ENCODE measurements at places on chromosomes 2 and 18.

DNA sequence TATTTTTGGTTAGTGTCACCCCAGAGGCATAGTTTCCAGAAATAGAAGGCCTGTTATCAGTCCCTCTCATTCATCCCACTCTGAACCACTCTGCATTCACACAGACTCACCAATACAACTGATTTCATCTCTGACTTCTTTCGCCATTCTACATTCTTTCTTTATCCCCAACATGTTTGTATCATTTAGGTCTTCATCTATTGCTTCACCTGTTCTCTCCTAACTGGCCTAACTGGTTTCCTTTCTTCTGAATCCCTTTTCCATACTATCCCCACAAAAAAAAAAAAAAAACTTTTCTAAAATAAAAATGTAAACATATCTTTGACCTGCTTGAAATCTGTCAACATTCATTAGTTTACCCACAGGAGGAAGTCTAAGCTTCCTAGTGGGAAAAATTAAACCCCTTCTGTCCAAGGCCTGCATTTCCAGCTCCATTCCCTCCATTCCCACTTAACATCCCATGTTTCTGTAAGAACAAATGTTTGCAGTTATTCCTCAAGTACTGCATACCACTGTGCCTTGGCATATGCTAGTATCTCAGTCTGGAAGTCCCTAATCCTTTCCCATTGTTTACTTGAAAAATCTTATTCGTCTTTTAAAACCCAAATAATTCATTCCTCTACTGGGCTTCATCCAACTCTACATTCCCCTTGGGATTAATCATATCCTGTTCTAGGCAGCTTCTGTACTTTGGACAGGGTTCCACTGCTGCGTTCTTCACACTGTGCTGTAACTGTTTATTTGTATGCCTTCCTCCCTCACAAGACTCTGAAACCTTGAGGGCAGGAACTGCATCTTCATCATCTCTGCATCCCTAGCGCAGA lies 68.5 kb downstream of the FIGN start:
- no peak for DNase-seq

- DNase-seq = no peak
Observed at GRCh38 chr2:105937498-105938097, 192.9 kb downstream of the NCK2 start.

- DNase-seq = no peak
Observed at GRCh38 chr2:80080957-80081356, 223.6 kb downstream of the LRRTM1 start.

- no peak for DNase-seq
Observed at GRCh38 chr2:171627412-171627811, 59.9 kb upstream of the DYNC1I2 start.

DNA sequence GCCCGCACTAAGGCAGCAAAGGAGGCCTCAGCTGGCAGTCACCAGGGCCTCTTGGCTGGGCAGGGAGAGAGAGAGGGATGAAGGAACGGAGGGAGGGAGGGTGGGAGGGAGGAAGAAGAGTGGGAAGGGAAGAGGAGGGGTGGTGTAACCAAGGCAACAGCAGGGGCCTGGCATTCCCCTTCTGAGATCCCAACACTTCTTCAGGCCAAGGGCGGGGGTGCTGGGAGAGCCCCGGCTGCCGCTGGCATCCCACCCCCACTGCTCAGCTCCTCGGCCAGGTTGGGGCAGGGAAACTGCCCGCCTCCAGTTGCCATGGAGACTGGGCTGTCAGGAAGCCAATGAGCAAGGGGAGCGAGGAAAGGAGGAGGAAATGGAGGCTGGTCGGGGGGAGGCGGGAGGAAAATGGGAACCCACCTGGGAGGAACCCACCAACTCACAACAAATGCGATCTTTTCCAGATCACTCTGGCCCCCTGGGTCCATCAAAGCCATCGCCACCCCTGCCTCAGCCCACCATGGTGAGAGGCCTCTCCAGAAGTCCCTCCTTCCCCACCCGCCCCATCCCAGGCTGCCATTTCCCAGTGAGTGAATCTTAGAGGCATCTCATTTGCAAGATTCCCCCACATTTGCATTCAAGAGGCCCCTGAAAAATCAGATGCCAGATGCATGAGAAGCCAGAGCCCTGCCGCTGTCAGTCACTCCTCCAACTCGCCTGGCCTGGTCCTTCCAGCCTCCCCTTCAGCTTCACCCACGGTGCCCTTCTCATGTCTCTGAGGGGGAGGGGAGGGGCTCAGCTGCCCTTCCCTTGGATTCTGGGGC lies 12.4 kb downstream of the SH2D6 start:
- DNase-seq = peak; percentile 74

DNA sequence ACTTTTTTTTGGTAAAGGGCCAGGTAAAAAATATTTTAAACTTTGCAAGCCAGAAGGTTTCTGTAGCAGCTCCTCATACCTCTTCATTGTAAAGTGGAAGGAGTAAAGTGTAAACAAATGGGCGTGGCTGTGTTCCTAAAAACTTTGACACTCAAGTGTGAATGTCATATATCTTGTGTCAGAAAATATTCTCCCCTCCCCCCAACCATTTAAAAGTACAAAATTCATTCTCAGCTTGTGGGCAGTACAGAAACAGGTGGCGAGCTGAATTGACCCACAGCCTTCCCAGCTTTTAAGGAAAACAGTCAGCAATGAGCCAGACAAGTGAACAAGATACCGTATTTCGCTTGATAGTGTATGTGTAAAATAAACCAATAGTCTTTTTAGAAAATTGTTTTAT lies 4.0 kb downstream of the YPEL5 start:
- no peak for DNase-seq

DNA sequence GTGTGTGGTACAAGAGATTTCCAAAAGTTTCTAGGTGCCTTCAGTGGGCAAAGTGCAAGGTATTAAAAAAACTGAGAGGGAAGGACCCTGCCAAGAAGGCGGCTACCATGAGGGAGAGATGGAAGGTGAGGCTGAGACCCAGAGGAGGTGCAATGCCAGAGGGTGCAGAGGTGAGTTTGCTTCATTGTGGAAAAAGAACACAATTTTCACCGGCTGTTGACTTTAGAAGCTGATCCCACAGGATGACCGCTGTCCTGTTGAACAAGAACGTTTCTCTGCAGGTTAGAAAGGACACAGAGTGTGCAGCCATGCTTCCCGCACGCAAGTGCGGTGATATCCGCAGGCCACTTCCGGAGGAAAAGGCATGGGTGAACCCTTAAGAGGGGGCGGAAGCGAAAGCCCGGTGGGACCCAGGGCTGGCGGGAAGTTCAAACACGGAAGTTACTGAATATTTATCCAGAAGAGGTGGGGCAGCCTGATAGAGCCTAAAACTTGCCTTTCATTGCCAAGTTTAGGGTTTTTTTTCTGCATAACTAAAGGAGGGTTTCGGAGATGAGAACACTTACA lies 16.6 kb downstream of the SP110 start:
- DNase-seq = no peak

- DNase-seq = no peak
Observed at GRCh38 chr2:71989671-71990070, 158.0 kb downstream of the CYP26B1 start.

DNA sequence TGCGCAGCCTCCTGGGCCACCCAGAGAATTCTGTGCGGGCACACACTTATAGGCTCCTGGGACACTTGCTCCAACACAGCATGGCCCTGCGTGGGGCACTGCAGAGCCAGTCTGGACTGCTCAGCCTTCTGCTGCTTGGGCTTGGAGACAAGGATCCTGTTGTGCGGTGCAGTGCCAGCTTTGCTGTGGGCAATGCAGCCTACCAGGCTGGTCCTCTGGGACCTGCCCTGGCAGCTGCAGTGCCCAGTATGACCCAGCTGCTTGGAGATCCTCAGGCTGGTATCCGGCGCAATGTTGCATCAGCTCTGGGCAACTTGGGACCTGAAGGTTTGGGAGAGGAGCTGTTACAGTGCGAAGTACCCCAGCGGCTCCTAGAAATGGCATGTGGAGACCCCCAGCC lies 11.8 kb upstream of the TTLL4 start:
- no peak for DNase-seq

GRCh38 chr2:233416706-233417105 lies 62.4 kb downstream of the DGKD start:
- no peak for DNase-seq

DNA sequence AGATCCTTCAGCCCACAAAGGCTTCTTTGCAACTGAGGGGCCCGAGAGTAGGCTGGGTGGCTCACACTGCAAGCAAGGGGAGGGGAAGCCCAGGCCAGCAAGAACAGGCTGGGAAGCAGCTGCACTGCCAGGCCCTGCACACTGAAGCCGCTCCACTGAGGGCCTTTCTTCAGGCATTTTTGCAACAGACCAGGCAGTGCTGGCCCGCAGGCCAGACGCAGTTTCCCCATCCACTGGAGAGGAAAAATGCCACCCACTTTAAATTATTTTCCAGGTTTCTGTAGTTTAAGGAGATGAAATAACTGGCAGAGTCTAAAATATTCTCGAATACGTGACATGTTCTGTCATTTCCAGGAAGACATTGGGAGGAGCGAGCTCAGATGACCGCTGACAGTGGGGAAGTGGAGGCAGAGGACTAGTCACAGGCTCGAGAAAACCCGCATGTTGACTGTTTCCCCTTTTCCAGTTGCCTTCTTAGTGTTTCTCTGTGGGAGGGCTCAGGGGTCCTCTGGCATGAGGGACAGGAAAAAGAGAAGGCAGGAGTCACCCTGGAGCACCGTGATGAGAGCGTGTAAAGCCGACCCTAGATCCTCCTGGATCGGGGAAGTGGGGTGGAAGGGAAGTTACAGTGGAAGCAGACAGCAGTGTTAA lies 53.3 kb upstream of the B3GNT7 start:
- peak; percentile 52 for DNase-seq

DNA sequence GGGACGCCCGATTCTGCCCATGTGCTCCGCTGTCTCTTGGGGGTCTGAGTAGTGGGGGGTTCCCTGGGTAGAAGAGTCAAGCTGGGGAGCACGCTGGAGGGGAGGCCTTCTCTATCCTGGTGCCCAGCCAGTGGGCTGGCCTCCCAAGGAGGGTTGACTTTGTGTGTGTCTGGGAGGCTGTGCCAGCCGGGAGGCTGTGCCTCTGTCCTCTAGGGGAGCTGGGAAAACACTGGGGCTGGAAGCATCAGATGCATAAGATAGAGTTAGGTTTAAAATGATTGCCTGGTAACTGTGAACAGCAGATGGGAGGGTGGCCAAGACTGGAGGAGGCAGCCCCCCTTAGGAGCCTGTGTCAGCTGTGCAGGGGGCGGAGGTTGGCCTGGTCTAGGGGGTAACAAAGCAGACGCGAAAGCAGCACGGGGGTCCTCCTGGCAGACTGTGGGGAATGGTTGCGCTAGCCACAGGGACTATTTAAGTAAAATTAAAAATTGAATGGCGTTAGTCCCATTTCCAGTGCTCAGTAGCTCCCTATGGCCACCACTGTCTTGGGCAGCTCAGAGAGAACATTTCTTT lies 1.3 kb downstream of the ING5 start:
- no peak for DNase-seq

DNA sequence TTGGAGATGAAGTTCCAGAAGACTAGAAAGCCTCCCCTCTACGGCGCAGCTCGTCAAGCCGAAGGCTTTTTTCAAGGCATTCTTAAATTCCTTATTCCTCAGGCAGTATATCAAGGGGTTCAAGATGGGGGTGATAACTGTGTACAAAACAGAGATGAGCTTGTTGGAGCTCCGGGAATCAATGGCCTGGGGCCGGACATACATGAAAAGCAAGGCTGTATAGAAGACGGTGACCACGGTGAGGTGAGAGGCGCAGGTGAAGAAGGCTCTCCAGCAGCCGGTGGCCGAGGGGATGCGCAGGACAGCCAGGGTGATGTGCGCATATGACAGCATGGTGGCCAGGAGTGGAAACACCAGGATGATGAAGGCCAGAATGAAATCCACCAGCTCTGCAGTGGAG lies 8.2 kb downstream of the OR6B3 start:
- DNase-seq = no peak

GRCh38 chr2:186559848-186560247 lies 30.0 kb upstream of the ITGAV start:
- no peak for DNase-seq

GRCh38 chr18:73841661-73842060 lies 306.0 kb downstream of the FBXO15 start:
- no peak for DNase-seq

GRCh38 chr2:239959059-239959971 lies 65.8 kb downstream of the NDUFA10 start:
- DNase-seq = peak; percentile 60

GRCh38 chr18:76102156-76102555 lies 392.9 kb downstream of the ZNF516 start:
- no peak for DNase-seq

GRCh38 chr2:173898178-173898668 lies 67.0 kb downstream of the SP3 start:
- DNase-seq = no peak

DNA sequence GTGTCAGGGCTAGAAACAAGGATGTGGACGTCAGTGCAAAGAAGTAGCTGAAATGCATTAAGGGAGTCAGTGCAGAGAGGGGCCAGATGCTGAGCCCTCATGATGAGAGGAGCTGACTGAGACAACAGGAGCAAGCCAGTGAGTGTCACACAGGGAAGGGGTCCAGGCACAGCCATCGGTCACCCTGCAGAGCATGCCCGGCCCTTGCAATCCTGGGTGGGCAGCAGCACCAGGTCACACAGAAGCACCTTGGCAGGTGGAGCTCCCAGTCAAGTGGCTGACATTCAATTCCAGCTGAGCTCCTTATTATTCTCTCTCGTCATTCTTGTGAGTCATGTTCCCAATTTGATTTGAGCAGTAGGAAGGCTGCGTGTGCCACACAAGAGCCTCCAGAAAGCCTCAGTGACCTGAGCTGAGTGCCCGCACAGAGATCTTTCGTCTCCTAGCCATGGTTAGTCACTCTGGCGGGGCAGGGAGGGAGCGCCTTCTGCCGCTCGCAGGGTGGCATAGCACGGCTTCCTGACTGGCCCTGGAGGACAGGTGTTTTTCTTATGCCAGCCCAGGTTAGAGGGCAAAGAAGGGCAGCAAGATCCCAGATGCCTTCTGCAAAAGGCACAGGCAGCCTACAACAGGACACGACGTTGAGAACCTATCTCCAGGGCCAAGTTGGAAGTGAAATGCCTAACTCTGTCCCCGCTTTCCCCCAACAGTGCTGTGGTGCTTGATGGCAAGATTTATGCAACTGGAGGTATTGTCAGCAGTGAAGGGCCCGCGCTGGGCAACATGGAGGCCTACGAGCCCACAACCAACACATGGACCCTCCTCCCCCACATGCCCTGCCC lies 220.9 kb downstream of the ATAD2B start:
- no peak for DNase-seq

GRCh38 chr2:24045511-24046508 lies 1.4 kb downstream of the WDCP start:
- no peak for DNase-seq

- no peak for DNase-seq
Observed at GRCh38 chr2:186927185-186927866, 78.4 kb upstream of the ZSWIM2 start.

DNA sequence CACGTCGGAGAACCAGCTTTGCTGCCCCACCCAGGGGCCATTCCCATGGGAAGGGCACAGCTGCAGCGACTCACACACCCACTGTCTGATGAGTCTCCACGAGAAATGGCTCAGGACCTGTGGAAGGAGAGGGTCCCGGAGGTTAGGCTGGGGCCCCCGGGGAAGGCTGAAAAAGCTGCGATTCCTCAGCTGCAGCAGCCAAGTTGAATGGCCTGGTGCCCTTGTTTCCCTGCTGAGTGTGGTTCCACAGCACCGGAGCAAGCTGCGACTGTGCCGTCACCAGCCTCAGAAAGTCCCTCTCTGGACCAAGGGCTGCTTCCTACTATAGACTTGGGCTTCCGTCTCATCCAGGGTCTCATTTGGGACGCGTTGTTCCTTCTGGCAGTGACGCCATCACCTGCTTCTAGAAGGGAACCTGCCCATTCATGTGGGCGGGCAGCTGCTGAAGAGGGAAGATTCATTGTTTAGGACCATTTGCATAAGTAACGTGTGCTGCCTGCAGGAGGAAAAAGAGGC lies 180.2 kb downstream of the INHBB start:
- DNase-seq = no peak

All from sciatic nerve (tissue), 2 donors.